ENCODE measurements at places on chromosomes 4 and X.
A peak's percentile ranks its signal among the peaks of the same experiment; 100 is the strongest.

DNA sequence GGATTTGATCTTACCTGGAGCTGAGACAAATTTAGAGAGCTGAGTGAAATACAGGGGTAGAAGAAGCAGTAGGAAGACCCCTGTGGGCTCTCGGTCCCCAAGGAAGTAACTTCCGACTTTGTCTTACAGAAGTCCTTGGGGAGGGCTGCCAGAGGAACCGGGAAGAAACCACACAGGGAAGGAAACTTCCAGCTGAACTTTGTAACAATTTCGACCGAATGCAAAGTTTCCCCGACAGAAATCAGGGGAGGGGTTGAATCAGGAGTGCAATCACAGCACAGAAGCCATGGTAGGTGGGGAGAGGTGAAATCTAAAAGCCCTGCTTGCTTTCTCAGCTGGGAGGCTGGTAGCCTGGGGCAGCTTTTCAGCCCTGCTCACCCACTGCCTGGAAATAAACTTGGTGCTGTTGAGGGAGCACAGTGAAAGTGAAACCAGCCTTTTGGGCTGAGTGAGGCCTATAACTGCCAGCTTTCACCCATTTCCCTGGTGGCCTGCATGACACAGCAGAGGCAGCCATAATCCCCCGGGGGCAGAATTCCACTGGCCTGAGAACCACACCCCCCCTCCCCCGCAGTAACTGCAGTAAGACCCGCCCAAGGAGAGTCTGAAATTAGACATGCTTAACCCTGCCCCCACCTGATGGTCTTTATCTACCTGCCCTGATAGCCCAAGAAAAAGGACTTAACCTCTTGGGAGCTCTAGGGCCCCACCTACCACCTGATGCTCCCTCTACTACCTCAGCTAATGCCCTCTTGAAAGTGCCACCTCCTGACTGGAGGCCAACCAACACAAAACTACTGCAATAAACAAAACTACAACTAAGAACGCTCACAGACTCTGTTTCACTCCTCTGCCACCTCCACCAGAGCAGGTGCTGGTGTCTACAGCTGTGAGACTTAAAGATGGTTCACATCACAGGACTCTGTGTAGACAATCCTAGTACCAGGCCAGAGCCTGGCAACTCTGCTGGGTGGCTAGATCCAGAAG is 248.2 kb downstream of the PARM1 start:
- no peak for DNase-seq

DNA sequence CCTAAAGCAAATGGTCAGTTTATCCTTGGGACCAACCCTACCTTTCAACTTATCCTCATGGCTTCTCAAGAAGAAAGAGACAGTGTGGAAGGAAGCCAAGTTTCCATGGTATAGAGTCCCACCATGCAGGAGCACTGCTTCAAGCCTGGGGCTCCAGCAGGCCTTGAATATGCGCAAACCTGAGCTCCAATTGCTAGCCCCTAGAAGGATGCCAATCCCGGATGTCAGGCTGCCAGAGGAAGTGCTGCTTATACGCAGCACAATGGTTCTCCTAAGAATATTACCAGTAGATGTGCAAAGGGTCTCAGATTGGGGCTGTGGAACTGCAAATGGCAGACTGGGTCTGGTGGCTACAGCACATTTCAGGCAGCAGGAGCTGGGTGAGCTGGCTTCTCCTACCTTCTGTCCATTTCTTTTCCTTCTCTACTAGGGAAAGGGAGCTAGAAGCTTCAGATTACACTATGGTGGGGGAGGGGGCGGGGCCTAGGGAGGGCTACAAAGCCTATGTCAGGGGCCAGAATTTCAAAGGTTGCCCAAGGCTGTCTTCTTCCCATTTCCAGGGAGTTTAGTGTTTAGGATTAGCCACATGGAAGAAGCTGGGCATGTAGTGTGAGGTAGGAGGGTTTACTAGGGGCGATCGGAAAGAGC is 40.7 kb upstream of the CITED1 start:
- no peak for DNase-seq

- no peak for DNase-seq
Measured at GRCh38 chr4:107017443-107018343, 18.4 kb downstream of the DKK2 start.

DNA sequence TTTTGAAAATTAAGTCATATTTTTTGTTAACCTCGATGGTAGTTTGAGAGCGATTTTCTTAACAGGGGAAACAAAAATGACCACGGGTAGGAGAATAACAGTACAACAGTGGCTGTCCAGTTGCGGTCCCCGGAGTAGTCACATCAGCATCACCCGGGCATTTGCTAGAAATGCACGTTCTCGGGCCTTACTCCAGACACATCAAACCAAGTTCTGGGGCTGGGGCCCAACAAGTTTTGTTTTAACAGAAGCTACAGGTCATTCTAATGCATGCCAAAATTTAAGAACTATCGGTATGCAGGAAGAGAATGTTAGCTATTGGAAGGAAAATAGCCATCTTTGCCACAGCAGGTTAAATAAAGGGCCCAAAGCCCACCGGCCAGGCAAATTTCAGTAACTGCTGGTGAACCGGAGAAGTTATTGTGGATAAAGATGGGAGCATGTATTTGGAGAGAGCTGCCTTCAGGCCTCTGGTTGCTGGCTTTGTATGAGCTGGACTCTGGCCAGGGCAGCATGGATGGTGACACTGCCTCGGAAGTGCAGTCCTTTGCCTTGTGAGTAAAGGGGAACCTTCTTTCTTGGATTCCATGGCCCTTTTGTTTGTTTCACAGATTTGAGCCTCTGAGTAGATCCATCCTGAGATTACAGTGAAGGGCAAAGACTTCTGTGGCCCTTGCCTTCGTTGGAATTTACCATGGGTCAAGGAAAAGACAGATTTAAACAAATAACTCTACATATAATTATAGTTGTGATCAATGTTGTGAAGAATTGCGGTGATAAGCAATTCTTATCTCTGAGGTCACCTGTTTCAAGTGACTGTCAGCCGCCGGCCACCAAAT is 62.1 kb downstream of the TBC1D14 start:
- no peak for DNase-seq

- no peak for DNase-seq
Measured at GRCh38 chr4:84530454-84530853, 31.4 kb upstream of the NKX6-1 start.

GRCh38 chr4:80199004-80199560 is 1.8 kb downstream of the PRDM8 start:
- no peak for DNase-seq

GRCh38 chrX:126820700-126821420 is 1.3 kb downstream of the PRR32 start:
- no peak for DNase-seq

DNA sequence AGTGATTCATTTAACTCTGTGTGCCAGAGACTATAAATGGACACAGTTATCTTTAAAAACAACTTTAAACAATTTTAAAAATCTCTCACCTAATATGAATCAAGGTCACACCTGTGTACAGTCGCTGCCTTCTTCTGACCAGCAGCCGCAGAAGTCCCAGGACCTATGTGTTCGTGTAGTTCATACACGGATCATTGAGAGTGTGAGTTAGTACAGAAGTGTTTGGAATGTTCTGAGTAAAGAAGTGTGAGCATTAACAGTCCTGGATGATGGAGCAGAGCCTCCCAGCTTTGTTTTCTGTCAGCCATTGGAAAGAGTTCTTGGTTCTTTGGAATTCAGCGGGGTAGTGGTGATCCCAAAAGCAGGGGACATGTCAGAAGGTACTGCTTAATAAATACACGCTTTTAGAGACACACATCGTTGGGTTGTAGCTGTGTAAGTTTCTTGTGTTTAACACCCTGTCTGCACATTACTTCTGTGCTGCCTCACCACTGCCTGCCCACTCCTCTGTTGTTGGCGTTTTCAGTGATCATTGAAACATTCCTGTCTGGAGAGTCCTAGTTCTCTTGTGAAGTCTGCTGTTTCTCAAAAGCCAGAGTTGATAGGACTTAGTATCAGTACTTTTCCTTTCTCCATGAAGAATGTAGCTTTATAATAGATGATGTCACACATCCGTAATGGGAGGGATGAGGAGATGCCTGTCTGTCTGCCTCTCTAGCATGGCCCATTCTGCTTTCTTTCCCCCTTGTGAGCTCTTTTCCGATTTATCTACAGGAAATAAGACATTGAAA is 90.6 kb downstream of the PTTG2 start:
- no peak for DNase-seq

- peak; percentile 31 for DNase-seq
Measured at GRCh38 chr4:141636771-141637460, 533 bp downstream of the IL15 start.

DNA sequence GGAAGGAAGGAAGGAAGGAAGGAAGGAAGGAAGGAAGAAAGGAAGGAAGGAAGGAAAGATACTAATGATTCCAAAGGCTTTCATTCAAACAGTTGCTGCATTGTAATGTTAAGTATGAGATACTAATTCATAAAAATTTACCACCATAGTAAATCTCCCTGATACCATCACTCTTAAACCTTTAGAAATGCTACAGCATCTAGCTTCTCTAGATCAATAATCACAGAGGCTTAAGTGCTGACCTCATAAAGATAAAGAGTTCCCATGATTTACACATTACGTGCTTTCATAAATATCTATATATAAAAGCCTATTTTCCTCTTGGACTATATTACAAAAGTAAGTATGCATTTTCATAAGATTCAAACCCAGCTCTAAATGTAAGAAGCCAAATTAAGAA is 36.4 kb downstream of the F9 start:
- no peak for DNase-seq

DNA sequence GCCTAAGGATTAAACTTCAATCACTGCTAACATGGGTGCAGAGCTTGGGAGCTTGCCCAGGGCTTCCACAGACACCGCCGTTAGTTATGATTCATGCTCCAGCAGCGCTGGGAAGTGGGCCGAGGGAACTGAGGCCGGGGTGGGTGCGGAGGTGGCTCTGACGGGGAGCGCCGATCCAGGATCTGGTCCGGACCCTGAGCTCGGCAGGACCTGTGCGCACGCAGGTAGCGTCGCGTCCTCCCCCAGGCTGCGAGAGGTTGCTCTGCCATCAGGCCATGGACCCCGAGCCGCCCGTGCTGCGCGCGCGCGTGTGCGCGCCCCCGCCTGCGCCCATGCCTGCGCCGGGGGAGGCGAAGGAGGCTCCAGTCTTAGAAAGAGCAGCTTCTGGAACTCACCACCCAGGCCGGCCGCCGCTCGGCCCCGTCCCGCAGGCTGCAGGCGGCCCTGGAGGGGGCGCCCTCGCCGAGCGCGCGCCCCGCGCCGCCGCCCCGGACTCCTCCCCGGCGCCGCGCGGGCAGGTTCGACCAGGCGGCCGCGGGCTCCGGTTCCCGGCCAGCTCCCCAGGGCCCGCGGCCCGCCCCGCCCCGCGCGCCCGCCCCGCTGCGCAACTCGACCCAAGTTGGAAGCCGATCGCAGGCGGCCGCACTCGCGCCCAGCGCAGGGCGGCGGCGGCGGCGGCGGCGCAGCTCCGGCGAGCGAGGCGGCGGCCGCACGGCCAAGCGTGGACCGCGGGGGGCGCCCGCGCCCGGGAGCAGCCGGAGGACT is 732 bp upstream of the ADRA2C start:
- DNase-seq = peak; percentile 62

DNA sequence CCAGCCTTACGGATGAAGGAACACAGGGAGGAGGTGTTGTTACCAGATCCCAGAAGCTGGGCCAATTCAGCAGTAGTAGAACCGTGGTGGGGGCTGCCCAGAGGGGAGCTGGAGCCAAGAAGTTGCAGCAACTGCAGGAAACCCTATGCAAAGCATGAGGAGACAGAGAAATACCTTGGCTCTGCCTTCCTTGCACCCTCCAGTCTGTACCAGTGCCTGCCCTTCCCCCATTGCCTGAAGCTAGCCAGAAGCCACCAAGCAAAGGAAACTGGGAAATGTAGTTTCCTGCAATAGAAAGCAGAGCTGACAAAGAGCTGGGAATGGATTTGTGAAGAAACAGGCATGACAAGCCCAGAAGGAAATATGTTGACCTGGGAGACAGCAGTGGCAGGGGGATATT is 108.7 kb upstream of the FUNDC1 start:
- no peak for DNase-seq

GRCh38 chr4:8278421-8279287 is 9.1 kb downstream of the HTRA3 start:
- DNase-seq = no peak

GRCh38 chrX:102599951-102600579 is 750 bp downstream of the ARMCX5 start:
- no peak for DNase-seq

DNA sequence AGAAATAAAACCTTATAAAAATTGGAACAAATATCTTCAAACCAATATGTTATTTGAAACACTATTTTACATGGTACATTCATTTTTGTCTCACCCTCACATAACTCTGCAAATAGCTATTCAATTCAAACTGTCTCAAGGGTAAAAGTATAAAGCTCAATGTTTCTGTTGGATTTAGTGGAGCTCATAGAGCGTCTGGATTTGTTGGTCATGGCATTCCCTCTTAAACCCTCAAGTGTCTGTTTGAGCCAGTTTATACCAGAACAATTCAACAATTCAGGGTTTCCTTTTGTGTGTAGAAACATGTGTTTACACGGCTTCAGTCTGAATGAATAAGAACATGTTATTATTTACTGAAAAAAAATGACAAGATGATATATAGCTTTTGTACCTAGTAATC is 161.6 kb downstream of the PCDH18 start:
- DNase-seq = no peak

DNA sequence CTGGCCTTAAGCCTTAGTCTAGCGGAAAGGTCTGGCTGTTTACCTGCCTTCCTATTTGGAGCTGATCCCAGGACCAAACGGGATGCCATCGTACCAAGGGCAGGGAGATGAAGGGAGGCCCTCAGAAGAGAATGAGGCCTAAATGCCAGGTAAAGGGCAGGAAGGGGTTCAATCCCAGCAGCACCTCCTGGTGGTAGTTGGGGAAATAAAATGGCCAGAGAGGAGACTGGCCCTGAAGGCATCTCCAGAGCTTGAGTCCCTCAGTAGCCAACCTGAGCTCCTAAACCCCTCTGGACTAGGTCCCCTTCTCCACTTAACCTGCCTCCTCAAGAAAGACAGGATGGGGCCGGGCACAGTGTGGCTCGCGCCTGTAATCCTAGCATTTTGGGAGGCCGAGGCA is 53.7 kb downstream of the KDM5C start:
- no peak for DNase-seq

DNA sequence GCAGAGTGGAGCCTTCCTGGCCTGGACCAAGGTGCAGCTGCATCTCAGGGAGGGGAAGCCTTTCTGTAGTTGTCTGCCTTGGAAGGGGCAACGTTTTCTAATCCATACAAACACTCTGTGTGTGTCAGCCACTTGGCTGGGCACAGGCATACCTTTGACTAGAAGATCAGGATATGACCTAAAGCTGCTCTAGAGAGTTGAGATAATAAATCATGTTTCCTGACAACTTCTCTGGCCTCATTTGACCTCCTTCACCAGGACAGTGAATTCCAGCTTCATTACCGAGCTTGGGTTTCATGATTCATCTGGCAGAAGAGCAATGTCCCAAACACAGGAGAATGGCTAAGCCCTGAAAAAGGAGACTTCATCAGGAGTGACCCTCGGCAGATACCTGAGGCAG is 89.6 kb upstream of the KIT start:
- DNase-seq = no peak

DNA sequence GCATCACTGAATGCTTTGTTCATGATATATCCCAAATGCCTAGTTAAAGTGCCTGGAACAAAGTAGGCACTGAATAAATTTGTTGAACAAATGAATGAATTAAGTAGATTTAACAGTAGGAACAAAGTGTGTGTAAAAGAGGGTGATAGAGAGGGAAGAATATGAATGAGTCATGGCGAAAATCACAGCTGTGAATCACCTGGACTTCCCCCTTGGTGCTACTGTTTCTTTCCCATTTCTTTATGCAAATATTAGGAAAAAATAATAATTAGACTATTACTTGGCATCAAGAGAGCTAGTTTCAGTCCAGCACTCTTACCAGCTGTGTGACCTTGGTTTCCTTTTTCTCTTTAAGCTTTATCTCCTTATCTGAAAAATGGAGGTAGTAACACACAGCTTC is 9.2 kb downstream of the SPIN3 start:
- no peak for DNase-seq

- no peak for DNase-seq
Measured at GRCh38 chr4:911871-912490, 20.1 kb downstream of the GAK start.

Measured in D721Med (cell line).